Activated CD8-positive, alpha-beta memory T cell treated with anti-CD3 and anti-CD28 coated beads, Interleukin-2, amount 50 U/mL, for 4 hours (primary cell): ENCODE measurements at places on chromosomes 7 and 10.

- DNase-seq, result no peak
Measured at GRCh38 chr10:95247200-95247880, 43.5 kb downstream of the PDLIM1 start.

DNA sequence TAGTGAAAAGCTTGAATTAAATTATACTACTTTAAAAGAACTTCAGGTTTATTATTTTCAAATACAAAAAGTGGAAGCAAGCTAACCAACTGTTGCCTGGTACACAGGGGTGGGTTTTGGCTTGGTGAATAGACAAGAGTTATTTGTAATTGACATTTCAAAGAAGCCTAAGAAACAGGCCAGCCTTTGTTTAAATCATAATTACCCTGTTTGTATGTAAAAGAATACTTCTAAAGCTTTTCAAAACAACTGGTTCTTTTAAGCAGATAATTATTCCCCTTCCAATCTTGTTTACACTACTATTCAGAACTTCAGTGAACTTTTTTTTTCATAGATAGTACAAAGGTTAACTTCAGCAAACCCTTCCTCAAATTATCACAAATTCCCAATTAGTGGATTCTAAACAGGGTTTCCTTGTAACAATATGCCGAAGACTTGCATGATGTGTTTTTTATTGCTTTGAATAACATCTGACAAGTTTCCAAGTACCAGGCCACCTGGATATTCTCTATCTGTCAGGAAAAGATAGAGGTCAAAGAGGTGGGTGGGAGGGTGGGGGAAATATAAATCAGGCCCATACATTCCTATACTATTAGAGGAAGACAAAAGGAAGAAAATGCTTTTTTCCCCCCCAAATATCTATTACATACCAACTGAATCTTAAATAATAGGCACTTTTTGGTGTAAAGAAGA, 20.4 kb downstream of the SSMEM1 start:
- no peak for DNase-seq

- no peak for DNase-seq
Measured at GRCh38 chr10:31761156-31761555, 167.5 kb downstream of the ARHGAP12 start.

- DNase-seq, result no peak
Measured at GRCh38 chr7:151009327-151010036, 14.8 kb downstream of the ATG9B start.

DNA sequence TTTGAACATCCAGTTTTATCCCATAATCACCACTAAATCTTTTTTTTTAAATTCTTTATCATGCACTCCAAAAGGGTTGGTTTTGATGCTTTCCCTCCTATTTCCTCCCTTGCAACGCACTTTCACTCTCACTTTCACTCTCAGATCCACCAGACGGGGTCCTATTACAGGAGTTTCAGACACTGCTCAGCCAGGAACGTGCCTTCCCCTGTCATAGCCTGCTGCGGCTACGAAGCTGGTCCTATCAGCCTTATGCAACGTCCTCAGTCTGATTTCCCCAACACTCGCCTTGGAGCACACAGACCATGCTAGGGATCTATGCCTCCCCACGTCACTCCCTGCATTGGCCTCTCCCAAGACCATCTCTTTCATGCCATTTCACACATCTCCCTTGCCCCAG, 23.4 kb downstream of the ZPBP start:
- DNase-seq, result no peak

GRCh38 chr10:47277352-47278151, 22.4 kb upstream of the GDF10 start:
- peak; percentile 46 for DNase-seq

GRCh38 chr7:77353407-77353721, 62.8 kb downstream of the GSAP start:
- no peak for DNase-seq
